ENCODE measurements at places on chromosomes 5 and 9.

DNA sequence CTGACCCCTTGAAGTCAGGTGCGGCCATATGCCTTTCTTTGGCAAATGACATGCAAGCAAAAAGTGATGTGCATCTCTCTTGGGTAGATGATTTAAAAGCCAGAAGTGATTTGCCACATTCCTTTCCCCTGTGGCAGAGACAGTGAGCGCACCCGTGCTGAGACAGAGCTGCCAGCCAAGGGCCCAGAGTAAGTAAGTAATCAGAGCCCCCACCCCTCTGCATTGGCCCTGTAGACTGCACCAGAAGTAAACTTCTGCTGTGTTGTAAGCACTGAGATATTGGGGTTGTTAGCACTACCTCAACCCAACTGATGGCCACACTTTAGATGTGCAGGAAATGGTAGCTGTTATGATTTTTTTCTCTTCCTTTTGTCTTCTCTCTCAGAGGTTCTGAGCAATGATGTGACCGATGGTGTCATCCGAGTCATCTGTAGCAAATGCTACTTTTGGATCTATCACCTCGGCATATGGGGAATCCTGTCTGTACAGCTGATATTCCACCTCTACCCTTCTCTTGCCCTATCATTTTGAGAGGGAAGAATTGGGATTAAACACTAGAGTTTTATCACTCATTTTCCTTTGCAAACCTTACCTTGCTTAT lies 58.0 kb downstream of the DOCK2 start:
- DNase-seq, result no peak

DNA sequence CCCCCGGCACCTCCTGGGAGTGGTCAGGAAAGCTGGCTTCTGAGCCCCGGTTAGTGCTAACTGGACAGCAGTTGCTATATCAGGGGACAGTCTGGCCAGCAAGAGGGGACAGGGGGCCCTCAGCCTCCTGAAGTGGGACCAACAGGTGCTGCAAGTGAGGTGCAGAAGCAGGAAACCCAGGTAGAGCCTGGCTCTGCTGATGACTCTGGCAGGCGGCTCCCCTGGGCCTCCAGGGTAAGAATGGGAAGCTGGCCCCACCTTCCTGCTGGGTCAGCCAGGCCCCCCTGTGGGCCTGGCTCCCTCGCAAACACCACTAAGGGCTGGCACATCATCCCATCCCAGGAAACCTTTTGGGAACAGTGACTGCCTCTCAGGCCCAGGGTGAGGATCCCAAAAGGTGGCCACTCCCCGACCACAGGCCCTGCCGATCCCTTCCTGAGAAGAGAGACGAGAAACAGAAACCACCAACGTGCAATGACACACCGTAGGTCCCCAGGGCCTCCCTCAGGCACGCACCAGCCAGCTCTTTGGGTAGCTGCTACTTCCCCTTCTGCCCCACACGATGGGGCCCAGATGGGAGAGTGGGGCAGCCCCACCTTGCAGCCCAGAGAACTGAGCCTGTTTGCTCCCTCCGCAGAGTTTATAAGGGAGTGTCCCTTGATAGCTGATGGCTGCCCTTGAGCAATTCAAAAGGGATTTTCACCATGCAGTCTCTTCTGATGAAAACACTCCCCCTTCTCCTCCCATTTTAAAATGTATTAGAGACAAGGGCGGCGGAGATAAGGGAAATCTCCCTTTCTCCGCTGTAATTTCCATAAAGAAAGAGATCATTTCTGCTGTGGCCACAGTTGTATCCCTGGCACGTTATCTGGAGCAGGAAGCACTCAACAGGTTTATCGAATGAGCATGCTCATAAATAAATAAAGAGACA lies 76.8 kb downstream of the STK10 start:
- DNase-seq, result no peak

GRCh38 chr5:139684881-139685749 lies 37.0 kb downstream of the CXXC5 start:
- DNase-seq, result no peak

DNA sequence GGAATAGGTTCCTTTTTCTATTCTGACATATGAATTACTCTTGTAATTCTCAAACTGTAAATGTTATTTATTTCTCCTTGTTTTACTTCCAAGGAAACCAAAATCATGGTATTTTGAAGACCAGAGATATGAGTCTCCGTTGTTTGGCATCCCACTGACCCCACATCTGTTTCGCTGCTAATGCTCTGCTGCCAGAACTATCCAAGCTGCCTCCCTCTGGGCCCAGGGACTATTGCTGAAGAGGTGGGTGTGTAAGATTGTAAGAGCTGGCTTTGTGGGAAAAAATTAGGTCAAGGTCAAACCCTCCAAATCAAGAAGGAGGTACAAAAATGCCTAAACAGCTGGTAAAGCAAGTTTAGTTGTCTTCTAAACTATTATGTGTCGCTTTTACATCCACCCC lies 129.4 kb upstream of the MYO10 start:
- DNase-seq, result no peak

GRCh38 chr5:157963761-157964160 lies 104.8 kb upstream of the CLINT1 start:
- DNase-seq, result no peak

- no peak for DNase-seq
Measured at GRCh38 chr5:22928821-22929482, 75.8 kb upstream of the CDH12 start.

- DNase-seq, result no peak
Measured at GRCh38 chr5:66850354-66851075, 254.3 kb downstream of the MAST4 start.

GRCh38 chr5:10077791-10078545 lies 171.7 kb downstream of the ATPSCKMT start:
- no peak for DNase-seq

DNA sequence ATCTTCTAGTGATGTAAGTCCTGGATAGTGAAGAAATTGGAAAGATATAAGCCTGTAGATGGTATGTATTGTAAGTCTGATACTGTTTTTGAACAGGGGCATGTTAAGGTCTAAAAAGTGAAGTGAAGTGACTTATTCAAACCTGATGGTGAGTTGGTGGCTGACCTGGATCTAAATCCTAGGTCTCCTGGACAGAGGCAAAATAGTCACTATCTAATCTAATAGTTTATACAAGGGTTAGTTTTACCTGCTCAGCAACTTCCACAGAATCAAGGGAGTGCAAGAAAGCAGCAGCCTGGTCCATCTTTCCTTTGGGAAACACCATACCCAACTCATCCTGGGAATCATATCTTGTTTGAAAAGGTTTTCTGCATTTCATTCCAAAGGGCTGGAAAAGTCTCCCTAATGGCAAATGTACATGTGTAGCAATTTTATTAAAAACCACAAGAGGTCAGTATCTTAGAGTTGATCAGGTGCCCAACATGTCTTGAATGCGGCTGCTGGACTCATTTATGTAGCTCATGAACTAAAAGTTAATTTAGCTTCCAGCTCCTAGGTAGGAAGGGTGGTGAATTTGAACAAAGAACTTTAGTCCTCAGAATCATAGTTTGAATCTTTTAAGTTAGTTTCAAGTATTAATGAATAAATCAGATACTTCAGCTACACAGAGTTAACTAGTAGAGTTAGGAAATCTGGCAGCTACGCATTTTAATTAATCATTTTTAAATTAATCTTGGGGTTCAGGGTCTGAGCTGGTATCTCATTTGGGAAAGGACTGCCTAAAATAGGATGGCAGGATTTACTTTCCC lies 26.0 kb downstream of the SKP2 start:
- DNase-seq, result peak; percentile 17

DNA sequence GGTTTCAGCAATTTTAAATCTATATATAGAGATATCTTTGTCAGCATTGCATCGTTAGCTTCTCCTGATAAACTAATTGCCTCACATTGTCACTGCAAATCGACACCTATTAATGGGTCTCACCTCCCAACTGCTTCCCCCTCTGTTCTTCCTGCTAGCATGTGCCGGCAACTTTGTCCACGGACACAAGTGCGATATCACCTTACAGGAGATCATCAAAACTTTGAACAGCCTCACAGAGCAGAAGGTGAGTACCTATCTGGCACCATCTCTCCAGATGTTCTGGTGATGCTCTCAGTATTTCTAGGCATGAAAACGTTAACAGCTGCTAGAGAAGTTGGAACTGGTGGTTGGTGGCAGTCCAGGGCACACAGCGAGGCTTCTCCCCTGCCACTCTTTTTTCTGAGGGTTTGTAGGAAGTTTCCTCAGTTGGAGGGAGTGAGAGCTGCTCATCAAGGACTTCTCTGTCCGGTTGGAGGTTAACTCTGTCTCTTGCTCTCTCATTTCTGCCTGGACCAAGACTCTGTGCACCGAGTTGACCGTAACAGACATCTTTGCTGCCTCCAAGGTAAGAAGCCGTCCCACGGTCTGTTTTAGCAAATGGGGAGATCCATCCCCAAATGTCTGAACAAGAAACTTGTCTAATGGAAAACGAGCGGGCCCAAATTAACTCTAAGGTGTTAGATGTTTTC lies at the start of gene IL4:
Gene IL4 (plus strand): TSS at position 51 of the 692 bp plus-strand sequence. CDS start 62 bp downstream, at position 113.
- no peak for DNase-seq

Measured in Panc1 (cell line).